CD4-positive, alpha-beta memory T cell (primary cell): ENCODE measurements at places on chromosomes 13 and 19. TPM values are rescaled to one million over a fixed set of nuclear protein-coding genes. Genes with fewer than 3 reads are reported as not detected.
A peak's percentile ranks its signal among the peaks of the same experiment; 100 is the strongest.

DNA sequence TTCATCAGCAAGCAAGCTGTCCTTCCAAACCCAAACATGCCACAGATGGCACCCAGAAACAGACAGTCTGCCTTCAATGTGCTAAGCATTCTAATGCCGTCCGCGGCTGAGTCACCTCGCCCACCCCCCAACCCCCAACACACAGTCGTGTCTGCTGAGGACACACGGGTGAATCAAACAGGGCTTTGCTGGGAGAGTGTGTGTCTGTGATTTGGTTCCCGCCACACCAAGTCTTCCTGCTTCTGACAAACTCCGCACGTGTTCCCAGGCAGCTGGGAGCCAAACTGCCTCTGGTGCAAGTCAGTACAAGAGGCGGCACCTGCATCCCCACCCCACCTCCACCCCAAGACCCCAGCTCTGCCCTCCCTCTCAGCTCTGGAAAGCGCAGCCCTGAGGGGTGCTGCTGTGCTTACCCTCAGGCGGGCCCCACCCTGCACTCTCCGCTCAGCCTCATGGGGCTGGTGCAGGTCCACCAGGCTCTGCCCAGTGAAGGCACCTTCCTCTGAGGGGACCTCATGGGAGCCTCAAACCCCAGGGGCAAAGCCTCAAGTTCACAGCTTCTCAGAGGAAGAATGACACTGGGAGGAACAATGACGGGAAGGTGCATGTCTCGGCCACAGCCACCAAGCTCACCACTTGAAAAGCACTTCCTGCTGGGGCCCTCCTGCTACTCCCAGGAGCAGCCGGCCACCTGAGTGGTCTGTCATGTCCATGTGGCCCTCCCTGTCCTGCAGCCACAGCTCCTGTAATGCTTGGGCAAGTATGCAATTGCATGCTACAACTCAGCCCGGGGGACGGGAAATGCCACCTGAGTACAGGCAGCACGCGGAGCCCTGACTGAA is 15.0 kb upstream of the SLC35E1 start:
- no peaks in the 10 kb centered on the region for H3K36me3 ChIP-seq
- H3K4me1 ChIP-seq = peaks cover 92% of the 10 kb centered on the region
- peak; percentile 59 for DNase-seq
- peak overlapping the region; percentile 32 for H3K4me3 ChIP-seq
- H3K27me3 ChIP-seq = no peaks in the 10 kb centered on the region

DNA sequence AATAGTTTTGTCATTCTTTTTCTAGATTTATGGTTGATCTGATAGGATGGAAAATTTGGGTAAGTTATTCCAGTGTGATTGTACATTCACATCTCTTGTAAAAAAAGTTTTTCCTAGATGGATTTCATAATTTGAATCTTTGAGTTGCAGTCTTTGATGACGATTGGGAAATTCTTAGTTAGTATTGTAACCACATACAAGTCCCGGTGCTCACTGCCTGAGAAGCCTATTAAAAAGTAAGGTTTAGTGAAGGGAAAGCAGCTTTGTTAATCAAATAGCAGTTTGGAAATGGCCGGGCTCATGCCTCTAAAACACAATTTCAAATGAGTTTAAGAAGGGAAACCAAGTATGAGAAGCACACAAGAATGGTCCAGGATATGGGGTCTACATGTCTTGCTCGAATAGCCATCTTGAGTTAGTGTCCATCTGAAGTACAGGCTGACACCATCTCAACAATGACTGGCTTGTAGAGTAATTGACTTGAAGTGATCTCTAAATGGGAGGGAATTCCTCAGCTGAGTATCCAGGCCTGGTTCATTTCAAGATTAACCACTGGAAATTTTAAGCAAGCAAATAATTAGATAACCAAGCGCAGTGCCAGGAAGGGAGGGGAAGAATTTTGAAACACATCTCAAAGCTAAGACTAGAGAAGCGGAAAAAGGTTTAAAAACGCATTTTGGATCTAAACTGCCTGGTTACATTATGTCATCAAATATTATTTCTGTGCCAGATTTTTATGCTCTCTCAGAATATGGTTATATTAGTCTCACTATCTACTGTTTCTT is 1145.6 kb upstream of the MIR17HG start:
- H3K36me3 ChIP-seq = no peaks in the 10 kb centered on the region
- no peaks in the 10 kb centered on the region for H3K27me3 ChIP-seq
- DNase-seq = no peak

- no peak overlapping the region for H3K27ac ChIP-seq
- H3K4me1 ChIP-seq = no peaks in the 10 kb centered on the region
- H3K27me3 ChIP-seq = no peaks in the 10 kb centered on the region
Observed at GRCh38 chr13:27851096-27851850, 59.0 kb downstream of the GSX1 start.

GRCh38 chr19:43028866-43029265 is 2.6 kb upstream of the PSG11 start:
- H3K27ac ChIP-seq = no peak overlapping the region
- no peak overlapping the region for H3K4me3 ChIP-seq
- no peak for DNase-seq
- H3K36me3 ChIP-seq = no peaks in the 10 kb centered on the region
- no peaks in the 10 kb centered on the region for H3K27me3 ChIP-seq

DNA sequence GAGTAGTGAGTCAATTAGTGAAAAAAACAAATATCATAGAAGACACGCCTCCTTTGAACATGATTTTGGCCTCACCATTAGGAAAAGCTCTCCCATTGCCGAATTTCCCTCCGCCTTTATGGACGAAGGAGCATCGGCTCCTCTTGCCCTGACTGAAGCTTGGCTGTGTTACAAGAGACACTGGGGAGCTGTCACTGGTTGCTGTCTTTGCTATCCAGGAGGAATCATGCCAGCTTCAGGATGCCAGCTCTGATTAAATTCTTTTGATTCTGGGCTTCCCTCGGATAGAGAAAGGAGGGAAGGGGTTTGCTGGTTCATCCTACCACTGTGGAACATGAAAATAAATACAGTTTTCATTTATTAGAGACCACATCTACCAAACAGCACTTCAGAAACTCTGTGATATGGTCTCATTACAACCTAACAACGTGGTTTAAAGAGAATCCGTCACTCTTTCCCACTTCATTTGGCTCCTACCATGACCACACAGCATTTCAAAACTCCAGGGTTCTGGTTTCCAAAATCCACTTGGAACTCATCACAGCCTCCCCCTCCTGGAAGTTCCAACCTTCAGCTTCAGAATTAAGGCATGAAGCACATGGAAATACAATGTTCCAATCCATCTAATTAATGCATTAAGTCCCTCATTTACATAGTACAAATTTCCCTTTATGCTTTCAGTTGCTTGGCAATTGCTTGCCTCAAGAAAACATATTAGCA is 446.0 kb downstream of the EFNB2 start:
- no peaks in the 10 kb centered on the region for H3K4me1 ChIP-seq
- H3K36me3 ChIP-seq = no peaks in the 10 kb centered on the region
- H3K27me3 ChIP-seq = no peaks in the 10 kb centered on the region
- H3K4me3 ChIP-seq = no peak overlapping the region

- no peak for DNase-seq
- no peak overlapping the region for H3K27ac ChIP-seq
- no peak overlapping the region for H3K4me3 ChIP-seq
- no peaks in the 10 kb centered on the region for H3K36me3 ChIP-seq
Observed at GRCh38 chr19:34082289-34083077, 89.8 kb upstream of the LSM14A start.

DNA sequence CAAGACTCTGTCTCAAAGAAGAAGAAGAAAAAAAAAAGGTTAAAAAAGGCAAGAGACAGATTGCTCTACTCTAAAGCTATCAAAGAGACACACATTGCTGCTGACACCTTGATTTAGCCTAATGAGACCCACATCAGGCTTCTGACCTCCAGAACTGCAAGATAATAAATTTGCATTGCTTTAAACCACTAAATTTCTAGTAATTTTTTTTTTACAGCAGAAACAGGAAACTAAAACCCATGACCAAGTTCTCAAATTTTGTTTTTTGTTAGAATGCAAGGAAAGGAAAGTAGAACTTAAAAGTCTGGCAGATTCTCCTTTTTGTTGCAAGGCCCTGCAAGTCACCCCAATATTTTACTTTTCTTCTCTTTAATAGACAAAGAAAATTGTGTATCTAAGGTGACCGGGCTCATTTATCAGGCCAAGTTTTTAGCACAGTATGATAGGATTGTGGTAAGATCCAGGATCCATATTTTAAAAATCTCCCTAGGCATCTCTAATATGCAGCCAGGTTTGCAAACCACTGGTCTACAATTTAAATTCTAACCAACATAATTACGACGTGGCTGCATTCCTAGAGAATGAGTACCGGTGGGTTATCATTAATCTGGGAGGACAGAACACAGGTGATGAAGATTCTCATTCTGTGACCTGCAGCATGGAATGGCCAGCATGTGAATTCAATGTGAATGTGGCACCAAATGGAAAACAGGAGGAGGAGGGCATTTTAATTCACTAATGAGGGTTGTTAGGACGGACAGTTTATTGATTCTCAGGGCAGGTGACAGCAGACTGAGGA is 56.7 kb upstream of the MED4 start:
- peaks cover 59% of the 10 kb centered on the region for H3K4me1 ChIP-seq
- H3K4me3 ChIP-seq = peak overlapping the region; percentile 3
- no peak for DNase-seq

DNA sequence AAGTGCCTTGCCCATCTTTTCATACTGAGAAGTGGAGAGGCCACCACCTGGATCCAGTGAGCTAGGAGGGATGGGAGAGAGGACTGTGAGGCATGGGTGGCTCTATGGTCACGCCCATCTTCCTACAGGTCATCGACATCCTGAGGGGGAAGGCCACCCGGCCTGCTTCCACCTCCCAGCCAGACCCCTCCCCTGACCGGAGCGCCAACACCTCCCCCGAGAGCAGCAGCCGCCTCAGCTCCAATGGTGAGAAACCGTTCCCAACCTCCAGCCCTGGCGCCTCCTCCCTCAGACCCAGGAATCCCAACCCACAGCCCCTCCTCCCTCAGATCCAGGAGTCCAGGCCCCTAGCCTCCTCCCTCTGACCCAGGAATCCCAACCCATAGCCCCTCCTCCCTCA is 10.1 kb downstream of the BCL3 start:
- no peaks in the 10 kb centered on the region for H3K27me3 ChIP-seq
- no peak for DNase-seq
- H3K4me3 ChIP-seq = no peak overlapping the region
- H3K36me3 ChIP-seq = peaks cover 32% of the 10 kb centered on the region

- H3K27me3 ChIP-seq = no peaks in the 10 kb centered on the region
- H3K36me3 ChIP-seq = no peaks in the 10 kb centered on the region
- no peak overlapping the region for H3K27ac ChIP-seq
- DNase-seq = no peak
Observed at GRCh38 chr19:44875666-44876451, 15.2 kb upstream of the TOMM40 start.

- no peak overlapping the region for H3K4me3 ChIP-seq
- no peak overlapping the region for H3K27ac ChIP-seq
- no peaks in the 10 kb centered on the region for H3K4me1 ChIP-seq
- no peaks in the 10 kb centered on the region for H3K36me3 ChIP-seq
Observed at GRCh38 chr13:76455960-76456359, 430.2 kb downstream of the KCTD12 start.

DNA sequence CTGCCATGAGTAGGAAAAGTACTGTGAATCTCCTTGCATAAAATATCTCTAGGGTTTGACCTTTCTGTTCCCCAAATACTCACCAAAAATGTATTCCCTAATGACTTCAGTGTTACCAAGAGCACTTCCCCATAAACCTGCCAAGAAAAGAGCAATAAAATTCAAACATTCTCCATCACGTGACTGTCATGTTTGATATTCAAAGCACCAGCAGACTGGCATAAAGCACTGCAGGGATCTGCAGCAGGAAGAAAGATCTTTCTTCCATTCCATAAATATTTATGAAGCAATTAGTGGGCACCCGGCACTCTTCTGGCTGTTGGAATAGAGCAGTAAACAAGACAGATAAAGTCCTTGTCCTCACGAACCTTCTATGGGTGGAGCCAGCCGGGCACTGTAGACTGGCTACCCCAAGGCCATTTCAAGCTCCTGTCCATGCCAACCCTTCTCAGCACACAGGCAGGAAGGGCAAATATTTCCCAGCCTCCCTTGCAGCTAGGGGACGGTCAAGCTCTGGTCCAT is 20.3 kb downstream of the PLA2G4C start:
- no peak overlapping the region for H3K27ac ChIP-seq
- no peak for DNase-seq
- H3K27me3 ChIP-seq = no peaks in the 10 kb centered on the region
- H3K4me3 ChIP-seq = no peak overlapping the region

GRCh38 chr13:111610879-111611278 is 290.4 kb downstream of the TEX29 start:
- H3K4me3 ChIP-seq = no peak overlapping the region
- no peak overlapping the region for H3K27ac ChIP-seq
- no peaks in the 10 kb centered on the region for H3K36me3 ChIP-seq
- DNase-seq = no peak
- no peaks in the 10 kb centered on the region for H3K27me3 ChIP-seq
- no peaks in the 10 kb centered on the region for H3K4me1 ChIP-seq

DNA sequence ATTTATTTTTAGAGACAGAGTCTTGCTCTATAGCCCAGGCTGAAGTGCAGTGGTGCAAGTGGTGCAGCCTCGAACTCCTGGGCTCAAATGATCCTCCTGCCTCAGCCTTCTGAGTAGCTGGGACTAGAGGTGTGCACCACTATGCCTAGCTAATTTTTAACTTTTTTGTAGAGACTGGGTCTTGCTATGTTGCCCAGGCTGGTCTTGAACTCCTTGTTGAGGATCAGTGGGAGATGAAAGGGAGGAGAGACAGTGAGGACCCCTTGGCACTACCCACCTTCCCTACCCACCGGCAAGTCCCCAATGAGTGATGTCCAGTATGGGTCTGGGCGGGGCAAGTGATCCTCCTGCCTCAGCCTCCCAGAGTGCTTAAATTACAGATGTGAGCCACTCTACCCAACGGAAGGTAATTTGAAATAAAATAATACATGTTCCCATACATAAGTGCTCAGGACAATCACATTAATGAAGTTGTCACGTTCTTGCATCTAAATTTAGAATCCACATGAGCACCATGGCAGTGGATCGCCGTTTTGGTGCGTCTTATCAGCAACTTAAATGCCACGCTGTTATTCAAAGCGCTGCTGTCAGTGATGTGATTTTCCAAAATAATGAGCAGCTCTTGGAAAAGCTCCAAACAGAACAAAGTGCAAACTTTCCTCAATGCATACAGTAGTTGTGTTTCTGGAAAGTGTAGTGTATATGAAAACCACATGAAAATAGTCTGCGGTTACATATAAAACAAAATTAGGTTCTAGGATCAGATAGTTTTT is 5.9 kb upstream of the ARL11 start:
- no peaks in the 10 kb centered on the region for H3K36me3 ChIP-seq
- H3K4me1 ChIP-seq = no peaks in the 10 kb centered on the region
- H3K27ac ChIP-seq = no peak overlapping the region
- no peak overlapping the region for H3K4me3 ChIP-seq
- H3K27me3 ChIP-seq = no peaks in the 10 kb centered on the region

GRCh38 chr13:93680329-93680728 is 453.7 kb downstream of the GPC6 start:
- no peaks in the 10 kb centered on the region for H3K36me3 ChIP-seq
- no peak for DNase-seq
- H3K27ac ChIP-seq = no peak overlapping the region
- H3K4me1 ChIP-seq = no peaks in the 10 kb centered on the region
- H3K27me3 ChIP-seq = no peaks in the 10 kb centered on the region
- H3K4me3 ChIP-seq = no peak overlapping the region

The ARHGAP33 gene
- total RNA-seq = 19.4 TPM

The MBD3L2 gene
- not detected for total RNA-seq

The PSG2 gene
- not detected for total RNA-seq

The ZNF557 gene
- total RNA-seq = 32.3 TPM

The TMEM38A gene
- 0.99 TPM for total RNA-seq

The CSNK1G2 gene
- total RNA-seq = 142 TPM

The SYCN gene
- total RNA-seq = not detected

The MAST1 gene
- total RNA-seq = not detected

The MEIS3 gene
- not detected for total RNA-seq

The NANOS3 gene
- not detected for total RNA-seq
